ENCODE measurements at places on chromosomes 16 and 17.

- no peak for DNase-seq
These were observed 101.9 kb upstream of the HSBP1 start for GRCh38 chr16:83705856-83706255.

GRCh38 chr16:27020031-27020430 lies 46.7 kb upstream of the C16orf82 start:
- no peak for DNase-seq

- no peak for DNase-seq
These were observed 716.6 kb upstream of the CDH8 start for GRCh38 chr16:62752854-62753253.

DNA sequence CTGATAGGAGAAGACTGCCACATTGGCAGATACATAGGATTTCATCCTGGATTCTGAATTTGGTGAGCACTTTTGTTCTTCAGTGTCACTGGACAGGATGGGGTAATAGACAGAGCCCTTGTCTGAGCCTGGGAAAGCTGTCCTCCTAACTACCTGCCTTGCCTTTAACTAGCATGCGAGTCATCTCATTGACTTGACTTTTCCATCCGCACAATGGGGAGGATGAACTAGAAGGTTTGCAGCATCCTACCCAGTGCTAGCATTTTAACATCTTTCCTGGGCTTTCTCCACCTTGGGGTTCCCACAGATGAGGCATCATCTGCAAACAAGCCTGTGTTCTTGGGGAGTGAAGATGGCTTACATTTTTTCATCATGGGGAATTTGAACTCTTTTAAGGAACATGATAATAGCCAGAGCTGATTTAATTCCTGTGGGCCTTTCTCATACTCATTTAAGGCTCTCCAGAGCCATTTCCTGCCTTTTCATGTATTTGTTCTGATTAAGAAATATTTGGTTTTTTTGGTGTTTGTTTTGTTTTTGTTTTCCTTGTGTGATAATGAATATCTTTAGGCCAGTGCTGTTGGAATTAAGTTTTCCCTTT lies 139.5 kb downstream of the MSI2 start:
- no peak for DNase-seq

DNA sequence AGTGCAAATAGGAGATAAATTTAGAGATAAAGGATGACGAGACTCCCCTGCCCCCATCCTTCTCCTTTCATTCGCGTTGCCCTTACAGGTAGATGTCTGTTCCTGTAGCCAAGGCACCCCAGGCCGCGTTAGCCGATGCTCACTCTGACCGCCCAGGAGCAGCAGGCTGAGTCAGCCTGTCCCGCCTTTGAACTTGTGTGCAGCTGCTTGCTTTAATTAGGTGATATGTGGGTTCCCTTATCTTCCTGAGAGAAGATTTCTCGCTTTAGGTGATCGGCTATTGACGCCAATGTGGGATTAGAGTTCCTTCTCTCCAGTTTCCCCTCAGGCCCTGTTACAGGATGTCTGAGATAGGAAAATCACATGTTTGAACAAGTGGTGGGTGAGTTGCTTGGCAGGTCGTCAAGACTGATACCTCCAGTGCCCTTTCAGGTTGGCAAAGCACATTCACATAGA lies 119.5 kb downstream of the MSI2 start:
- no peak for DNase-seq

- DNase-seq: no peak
These were observed 8.1 kb downstream of the CIBAR2 start for GRCh38 chr16:85104147-85104546.

DNA sequence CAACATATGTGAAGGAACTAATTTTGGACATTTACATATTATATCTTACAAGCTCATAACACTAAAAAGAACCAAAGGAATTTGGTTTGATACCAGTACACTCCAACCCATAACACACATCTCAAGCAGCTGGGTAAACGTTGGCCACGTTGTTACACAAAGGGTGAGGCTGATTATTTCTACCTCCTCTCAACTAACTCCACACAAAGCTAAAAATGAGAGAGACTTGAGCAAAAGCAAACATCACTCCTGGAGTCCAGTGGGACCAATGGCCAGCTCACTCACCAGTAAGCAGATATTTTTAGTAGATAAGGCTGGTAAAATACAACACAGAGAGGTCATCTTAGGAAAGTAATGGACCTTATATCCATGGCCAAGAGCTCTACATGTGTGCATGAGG lies 207.6 kb downstream of the MRTFB start:
- no peak for DNase-seq

DNA sequence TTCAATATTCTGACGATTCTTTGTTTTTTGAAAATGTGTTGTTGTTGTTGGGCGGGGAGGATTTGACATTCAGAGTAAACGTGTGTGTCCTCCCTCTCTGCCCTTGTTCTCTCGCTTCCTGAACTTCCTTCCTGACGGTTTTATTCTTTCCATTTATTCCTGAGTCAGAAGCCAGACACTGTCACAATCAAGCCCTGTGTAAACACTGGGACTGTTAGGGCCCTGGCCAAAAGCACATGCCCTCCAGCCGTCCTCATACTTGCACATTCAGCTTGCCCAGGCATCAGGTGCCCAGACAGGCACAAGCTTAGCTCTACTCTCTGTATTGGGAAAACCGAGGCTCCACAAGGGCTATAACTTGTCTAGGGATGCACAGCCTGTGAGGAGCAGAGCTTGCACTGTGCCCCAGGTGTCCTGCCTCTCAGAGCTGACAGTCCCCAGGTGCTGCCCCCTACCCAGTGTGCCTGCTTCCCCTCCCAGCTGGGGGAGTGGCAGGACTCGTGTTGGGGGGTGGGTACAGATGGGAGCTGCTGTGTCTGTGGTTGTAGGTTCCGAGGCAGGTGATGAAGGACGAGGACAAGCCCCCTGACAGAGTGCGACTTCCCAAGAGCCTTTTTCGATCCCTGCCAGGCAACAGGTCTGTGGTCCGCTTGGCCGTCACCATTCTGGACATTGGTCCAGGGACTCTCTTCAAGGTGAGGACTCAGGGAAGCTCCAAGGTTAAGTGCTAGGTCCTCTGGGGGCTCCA lies 9.7 kb downstream of the ADGRG3 start:
- DNase-seq: no peak

- no peak for DNase-seq
These were observed 3.0 kb downstream of the PPP4C start for GRCh38 chr16:30078744-30079143.

DNA sequence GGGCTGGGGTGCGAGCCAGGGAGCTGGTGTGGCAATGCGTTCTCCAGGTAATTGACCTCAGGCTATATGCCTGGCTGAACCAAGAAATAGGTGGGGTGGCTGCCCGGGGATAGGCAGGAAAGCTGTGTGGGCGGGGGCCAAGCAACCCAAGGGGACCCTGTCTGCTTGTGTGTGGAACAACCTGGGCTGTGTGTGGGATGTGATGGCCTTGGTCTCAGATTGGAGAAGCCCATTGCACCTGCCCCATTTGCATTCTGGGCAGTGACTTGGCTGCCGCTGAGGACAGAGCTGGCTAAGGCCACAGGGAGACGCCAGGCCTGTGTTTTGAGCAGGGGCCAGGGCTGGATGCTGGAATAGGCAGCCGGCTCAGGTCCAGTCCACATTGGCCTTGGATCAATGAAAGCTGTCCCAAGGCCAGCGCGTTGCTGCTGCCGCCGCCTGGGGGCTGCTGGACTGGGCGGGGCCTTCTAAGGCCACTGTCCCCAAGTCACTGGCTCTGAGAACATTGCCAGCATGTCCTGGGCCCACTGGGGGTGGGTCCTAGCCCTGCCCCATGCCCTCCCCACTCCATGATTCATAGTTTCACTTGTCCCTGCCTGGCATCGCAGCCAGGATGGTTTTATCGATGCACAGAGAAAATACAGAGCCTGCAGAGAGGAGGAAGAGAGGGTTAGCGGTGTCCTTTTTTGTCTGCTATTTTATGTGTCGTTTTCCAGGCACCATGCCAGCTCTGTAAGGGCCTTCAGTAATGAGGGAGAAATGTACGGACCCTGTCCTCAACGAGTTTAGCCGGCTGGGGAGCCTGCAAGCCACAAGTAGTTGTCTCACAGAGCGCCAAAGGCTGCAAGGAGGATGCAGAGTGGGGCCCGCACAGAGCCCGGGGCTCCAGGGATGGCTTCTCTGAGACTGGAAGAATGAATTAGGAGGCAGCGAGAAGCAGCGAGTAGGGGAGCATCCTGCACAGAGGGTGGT lies 43.9 kb downstream of the NKD1 start:
- DNase-seq: no peak

GRCh38 chr17:47999582-47999981 lies 28.7 kb downstream of the CDK5RAP3 start:
- DNase-seq: no peak

- DNase-seq: no peak
These were observed 491.0 kb downstream of the CDH13 start for GRCh38 chr16:83117810-83118209.

DNA sequence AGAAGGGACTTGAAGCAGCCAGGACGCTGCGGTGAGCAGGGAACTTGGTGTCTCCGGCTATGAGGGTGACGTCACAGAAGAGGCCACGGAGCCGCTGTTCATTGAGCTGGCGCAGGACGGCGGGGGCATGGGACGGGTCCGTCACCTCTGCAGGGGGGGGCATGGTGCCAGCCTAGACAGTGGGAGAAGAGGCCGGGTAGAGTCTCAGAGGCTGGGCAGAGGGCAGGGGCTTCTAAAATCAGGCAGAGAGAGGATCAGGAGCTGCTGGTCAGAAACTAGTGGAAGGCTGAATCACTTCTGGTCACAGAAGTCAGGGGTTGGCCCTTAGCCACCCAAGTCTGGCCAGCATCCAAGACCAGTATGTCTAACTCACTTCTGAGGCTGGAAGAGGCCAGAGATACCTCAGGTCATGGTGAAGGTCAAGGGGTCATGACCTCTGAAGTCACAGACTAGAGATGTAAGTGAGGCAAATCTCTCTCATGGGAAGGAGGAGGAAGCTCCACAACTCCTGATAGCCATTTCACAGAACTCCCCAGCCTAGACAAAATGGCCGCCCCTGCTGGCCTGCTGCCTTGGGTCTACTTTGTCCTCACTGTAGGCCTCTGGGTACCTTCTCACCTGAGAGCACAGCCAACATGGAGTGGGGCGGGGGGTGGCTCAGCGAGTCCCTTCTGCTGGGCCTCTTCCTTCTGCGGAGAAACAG lies 12.6 kb downstream of the ZBTB4 start:
- DNase-seq: no peak

DNA sequence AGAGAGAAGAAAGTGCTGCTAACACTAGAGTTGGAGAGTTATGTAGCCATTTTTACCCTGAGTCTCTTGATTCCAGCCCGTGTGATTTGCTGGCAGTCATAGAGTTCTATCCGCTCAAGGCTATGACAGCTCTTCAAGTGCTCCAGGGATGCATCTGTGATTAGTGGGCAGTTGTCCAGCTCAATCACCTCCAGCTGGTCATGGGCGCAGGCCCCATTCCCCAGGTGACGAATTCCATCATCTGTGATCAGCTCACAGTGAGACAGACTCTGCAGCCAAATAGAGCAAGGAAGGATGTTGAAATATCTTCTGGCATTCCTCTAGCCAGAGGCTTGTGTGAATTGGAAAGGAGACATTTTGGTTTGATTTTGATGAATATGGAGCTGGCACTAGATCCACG lies 38.4 kb upstream of the STAC2 start:
- DNase-seq: no peak

GRCh38 chr16:70444249-70445063 lies 5.6 kb upstream of the ST3GAL2 start:
- no peak for DNase-seq

DNA sequence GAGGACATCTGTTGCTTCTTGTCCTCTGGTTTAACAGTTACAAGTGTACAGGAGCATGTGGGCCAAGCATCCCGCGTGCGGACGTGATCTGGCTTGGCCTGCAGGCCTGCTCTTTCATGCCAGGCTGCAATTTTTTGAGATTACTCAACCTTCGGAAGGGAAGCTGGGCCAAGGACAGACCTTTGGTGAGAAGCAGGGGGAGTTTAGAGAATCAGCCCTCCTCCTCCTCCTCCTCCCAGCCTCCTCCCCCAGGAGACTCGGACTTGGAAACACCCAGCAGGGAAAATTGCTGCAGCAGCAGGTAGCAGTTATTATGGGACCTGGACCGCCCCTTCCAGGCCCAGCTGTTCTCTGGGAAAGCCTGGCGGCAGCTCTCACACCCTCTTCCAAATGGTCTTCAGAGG lies 5.1 kb upstream of the KLHL36 start:
- DNase-seq: no peak

- DNase-seq: no peak
These were observed 56.4 kb downstream of the CMIP start for GRCh38 chr16:81500833-81501521.

GRCh38 chr17:51618476-51618875 lies 358.1 kb downstream of the UTP18 start:
- no peak for DNase-seq

- DNase-seq: no peak
These were observed 13.4 kb downstream of the EMC8 start for GRCh38 chr16:85785927-85786326.

DNA sequence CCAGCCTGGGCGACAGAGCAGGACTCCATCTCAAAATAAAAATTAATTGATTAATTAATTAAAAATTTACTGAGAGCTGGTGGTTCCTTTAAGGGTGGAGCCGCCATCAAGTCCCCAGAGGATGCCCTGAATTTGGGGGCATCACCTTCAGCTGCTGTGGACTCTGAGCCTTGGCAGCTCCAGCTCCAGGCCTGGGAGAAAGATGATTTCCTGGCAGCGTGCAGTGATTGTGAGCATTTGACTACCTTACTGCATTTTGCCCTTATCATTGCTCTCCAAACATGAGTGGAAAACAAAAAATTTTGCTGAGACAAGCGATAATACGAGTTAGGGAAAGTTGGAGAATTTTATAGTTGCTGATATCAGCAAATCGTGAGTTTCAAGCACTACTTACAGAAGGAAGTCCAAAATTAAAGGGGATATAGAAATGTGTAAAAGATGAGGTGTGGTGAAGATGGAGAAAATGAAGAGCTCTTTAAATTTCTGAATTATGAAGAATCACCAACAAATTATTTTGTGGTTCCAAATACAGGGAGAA lies 2.6 kb upstream of the ITGAD start:
- no peak for DNase-seq

GRCh38 chr16:83966153-83966696 lies 1.8 kb upstream of the NECAB2 start:
- no peak for DNase-seq

DNA sequence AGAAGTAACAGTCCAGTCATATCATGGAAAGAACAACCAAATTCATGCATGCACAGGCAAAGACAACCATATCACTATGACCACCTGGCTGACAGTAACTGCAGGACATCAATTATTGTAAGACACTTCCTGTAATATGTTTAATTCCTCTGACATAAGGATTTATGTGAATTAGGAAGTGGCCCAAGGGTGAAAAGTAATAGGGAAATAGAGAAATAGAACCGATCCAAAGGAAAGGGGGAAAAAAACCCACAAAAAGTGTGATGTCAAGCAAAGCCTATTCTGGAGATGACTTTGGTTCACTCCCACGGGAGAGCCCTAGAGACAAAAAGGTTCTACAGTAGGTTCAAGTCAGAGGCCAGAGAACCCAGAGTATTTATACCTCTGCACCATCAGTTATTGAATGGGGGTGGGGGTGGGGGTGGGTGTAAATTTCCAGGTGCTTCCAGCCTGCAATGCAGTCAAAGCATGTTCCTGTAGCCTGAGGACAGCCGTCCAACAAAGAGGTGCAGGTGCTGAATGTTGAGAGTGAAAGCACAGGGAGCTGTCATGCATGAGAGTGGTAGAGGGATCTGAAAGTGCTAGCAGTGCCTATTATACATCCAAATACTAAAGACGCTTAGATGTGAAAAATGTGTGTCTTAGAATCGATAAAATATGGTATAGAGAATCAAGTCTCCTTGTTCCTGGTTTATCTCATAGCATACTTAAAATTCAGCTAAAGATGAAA lies 95.6 kb upstream of the HLF start:
- DNase-seq: no peak

- no peak for DNase-seq
These were observed 42.4 kb downstream of the IQCK start for GRCh38 chr16:19760356-19761060.

- no peak for DNase-seq
These were observed 1.1 kb downstream of the CAMTA2 start for GRCh38 chr17:4986403-4986802.

All from stimulated activated CD4-positive, alpha-beta T cell treated with anti-CD3 and anti-CD28 coated beads, TNF-alpha, amount 100 ng/mL, for 4 hours (primary cell).